Jurkat, Clone E6-1 (cell line): ENCODE measurements at places on chromosomes 1 and 21.
A peak's percentile ranks its signal among the peaks of the same experiment; 100 is the strongest.

DNA sequence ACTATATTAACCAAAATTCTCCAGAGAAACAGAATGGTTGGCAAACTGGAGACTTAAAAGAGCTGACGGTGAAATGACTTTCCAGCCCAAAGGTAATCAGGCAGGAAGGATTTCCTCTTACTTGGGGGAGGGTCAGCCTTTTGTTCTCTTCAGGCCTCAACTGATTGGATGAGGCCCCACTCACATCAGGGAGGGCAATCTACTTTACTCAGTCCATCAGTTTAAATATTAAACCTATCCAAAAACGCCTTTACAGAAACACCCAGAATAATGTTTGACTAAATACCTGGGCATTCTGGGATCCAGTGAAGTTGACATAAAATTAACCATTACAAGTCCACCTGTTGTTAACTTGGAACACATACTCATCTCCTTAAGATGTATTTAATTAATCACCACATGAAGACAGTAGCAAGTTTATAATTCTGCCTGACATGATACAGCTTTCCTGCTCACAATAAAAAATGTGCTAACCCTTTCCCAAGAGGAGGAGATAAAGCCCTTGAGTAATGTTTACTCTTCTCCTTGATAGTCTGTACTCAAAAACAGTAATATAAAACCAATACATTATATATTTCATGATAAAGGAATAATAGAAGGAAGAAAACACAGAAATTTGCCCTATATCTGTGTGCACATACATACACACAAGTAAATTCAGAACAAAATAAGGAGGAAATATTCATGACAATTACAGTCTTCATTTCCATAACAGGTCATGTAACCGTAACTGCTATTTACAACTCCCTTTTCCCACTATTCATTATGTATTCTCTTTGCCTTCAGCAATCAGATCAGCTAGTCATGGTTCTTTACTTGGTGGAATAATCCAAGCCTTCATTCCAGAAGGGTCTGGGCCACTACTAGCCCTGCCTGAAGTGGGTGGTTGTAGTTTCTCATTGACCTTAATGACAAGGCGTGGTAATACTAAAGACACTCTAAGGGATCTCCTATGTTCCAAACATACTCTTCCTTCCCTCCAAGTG is 107.5 kb upstream of the RUNX1 start:
- no peak for DNase-seq

DNA sequence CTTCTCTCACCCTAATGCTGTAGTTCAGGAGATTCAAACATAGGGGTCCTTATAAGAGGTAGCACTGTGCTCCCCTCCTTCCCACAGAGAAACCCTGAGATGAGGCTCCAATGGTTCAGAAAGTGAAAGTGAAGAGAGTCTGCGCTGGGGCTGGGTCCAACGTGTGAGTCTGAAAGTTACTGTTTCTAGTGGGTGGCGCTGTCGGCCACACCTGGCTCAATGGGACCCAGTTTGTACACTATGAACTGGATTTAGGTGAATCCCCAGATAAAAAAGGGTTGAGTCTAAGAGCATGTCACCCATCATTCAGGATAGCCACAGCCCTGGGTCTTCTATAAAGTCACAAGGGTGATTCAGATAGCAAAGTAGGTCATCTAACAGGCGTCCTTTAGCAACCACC is 2.8 kb downstream of the SMCP start:
- no peak for DNase-seq

DNA sequence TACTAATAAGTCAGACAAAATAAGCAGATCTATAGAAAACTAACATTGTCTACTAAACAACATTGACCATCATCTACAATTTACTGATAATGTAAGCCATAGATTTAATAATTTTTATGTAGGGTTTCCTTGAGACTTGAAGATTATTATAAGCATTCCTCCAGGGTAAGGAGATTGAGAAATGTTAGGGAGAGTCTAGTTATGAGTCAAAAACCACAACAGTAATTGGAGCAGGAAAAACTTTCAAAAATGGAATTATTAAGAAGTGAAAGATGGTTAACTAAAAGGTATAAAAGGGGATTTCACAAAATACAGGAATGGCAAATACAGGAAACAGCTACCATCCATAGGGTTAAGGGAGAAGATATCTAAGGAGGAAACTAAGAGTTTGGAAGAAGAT is 12.4 kb upstream of the UHMK1 start:
- no peak for DNase-seq

- peak; percentile 45 for DNase-seq
Measured at GRCh38 chr1:232589812-232590743, 39.9 kb downstream of the SIPA1L2 start.

DNA sequence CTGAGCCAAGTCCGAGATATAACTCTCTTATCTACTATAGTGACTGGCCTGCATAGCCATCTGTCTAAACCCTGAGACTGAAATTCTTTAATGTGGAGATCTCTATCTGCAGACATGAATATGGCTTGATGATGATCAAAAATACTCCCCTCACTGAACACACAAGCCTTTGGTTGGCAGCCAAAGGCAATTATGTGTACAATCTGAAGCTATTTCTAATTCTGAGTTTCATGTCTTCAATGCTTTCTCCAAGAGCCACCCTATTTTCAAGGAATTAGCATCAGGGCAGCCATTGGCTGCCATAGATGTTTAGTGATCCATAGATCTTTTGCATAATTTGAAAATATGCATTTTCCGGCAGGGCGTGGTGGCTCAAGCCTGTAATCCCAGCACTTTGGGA is 168.2 kb downstream of the TGFB2 start:
- no peak for DNase-seq
